Activated T-helper 1 cell treated with anti-CD3 and anti-CD28 coated beads, Interleukin-2, amount 50 U/mL, for 16 hours (primary cell): ENCODE measurements at places on chromosomes 1 and 21.

GRCh38 chr1:234486858-234487840, 8.2 kb upstream of the TARBP1 start:
- no peak for DNase-seq

DNA sequence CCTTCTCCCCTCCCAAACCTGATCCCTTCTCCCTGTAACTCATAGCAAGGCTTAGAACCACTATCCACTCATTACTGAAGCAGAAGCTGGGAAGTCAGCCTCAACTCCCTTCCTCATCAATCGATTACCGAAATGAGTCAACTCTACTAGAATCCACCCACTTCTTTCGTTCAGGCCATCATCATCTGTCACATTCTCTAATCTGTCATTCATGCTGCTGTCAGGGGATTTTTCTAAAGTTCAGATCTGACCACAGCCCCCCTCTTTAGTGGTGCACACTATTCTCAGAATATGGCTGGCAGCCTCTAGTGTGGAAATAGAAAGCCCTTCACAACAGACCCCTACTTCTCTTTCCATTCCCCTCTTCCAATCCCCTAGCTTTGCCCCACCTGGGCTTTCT, 5.1 kb downstream of the NT5C1A start:
- no peak for DNase-seq

GRCh38 chr1:76857973-76858372, 9.3 kb upstream of the ST6GALNAC5 start:
- DNase-seq: no peak

GRCh38 chr1:110123224-110123623, 11.0 kb downstream of the UBL4B start:
- no peak for DNase-seq

DNA sequence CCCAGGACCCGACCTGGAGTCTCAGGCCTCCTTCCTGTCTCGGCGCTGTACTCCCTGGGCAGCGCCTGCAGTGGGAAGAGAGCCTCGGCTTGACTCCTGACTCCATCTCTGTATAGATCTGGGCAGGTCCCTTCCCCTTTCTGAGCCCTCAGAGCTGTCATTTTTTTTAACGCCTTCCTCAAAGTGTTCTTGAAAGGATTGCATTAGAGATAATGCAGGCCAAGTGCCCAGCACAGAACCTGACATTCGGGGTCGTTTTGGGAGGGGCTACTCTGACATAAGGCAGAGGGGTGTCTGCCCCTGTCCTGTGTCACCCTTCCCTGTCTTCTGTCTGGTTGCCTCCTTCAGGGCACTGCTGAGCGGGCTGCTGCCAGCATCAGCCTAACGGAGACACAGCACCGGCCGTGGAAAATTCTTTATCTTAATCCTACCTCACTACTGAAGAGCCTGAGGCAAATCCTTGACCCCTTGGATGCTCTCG, 271.6 kb downstream of the TRABD2B start:
- DNase-seq: no peak

DNA sequence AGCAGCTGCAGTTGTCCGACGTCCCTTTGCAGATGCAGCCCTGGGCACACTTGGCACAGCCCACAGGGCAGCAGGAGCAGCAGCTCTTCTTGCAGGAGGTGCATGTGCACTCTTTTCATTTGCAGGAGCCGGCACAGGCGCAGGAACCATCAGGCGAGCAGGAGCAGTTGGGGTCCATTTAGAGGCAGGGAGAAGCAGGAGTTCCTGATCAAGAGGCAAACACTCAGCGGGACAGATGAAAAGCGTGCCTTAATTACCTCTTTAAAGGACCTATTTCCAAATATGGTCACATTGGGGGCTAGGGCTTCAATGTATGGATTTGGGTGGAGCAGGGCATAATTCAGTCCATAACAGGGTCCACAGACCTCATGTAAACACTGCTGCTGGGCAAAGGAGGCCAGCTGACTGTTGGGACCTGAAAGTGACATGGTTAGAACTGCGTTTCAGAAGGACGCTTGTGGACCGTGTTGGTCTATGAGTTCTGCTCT, 4.3 kb upstream of the CPLANE2 start:
- DNase-seq: no peak

- no peak for DNase-seq
Measured at GRCh38 chr1:100538913-100539835, 1.2 kb downstream of the GPR88 start.

DNA sequence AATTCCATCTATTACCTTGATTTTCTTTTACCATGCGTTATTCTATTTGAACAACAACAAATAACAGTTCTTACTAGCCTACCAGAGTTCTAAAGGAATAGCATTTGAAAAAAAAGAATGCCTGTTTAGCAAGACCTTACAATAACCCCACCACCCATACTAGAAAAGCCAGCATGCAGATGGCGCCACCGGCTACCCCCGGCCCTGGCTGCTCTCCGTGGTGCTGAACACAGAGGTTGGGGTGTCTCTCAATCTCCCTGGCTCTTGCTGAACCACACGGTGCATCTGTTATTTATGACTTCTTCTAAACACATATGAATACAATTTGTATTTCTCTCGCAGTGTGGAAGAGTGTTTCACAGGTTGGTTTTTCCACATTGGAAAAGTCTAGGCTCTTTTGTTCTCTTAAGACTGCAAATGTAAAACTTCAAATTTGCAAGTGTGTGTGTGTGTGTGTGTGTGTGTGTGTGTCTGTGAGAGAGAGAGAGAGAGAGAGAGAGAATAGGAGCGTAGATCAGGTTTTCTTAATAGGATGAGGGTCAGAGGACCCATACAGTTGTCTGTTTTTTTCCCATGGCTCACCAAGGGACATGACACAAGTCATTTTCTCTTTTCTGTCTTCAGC, 13.6 kb downstream of the GRIK3 start:
- DNase-seq: no peak

DNA sequence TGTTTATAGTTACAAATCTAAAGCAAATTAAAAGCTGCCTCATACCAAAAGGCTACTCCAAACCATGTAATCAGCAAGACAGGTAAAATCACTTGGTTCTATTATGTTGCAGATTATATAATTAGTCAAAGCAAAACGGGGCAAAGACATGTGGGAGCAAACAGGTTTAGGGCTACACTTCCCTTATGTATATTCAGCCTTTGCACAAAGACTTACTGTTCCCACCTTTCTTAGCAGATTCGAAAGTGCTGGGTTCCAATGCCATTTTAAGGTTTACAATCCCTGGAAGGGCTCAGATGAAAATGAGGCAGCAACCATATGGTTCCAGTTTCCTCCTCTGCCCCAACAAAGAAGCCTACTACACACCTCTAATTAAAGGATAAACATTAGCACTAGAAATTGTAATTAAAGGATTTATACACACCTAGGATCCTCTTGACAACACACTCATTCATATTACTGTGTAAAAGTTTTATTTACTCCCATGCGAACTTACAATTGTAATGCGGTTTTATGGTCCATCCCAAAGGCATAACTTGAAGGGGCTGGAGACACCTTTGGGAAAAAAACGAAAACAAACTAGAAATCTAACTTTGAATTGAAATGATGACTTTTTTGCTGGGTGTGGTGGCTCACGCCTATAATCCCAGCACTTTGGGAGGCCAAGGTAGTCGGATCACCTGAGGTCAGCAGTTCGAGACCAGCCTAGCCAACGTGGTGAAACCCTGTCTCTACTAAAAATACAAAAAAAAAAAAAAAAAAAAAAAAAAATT, 117.3 kb upstream of the PKN2 start:
- DNase-seq: no peak

DNA sequence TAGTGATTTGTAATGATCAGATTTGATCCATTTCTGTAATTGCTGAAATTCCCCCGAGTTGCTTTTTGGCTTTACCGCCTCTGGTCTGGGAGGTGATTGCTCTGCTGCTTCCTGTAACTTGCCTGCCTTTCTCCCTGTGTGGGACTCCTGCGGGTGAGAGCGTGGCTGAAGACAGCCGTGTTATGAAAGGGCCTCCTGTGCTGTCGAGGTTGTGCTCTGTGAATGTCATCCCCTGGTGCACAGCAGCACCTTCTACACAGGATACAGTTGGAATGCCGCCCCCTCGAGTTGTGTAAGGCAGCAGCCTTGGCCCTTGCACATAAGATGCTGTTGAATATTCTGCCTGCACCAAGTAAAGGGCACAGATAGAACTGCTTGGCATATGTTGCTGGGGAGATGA, 5.9 kb downstream of the SOD1 start:
- DNase-seq: no peak

- no peak for DNase-seq
Measured at GRCh38 chr21:38850277-38850951, 44.7 kb downstream of the ETS2 start.

DNA sequence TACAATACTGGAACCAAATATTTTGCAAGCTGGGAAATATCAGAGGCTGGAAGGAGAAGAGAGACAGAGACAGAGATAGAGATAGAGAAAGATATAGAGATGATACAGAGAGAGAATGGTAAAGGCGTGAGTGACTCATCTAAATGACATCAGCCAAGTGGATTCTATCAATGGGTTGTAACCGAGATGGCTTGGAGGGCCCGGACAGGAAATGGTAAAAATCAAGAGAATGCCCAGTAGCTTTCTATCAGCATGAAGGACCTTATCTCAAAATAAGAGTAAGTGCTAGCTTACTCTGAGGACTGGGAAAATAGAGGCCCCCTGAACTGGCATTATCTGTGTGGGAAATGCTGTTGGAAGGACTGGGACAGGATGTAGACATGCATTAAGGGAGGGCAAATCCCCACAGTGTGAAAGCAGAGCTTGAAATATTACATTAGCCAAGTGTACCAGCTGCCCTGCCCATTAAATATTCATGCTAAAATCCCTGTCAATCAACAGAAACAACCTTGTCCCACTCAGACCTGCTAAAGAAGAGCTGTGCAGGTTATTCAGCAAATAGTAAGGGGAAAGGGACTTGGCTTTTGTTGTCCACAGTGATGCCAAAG, 76.6 kb upstream of the ZNF644 start:
- no peak for DNase-seq

DNA sequence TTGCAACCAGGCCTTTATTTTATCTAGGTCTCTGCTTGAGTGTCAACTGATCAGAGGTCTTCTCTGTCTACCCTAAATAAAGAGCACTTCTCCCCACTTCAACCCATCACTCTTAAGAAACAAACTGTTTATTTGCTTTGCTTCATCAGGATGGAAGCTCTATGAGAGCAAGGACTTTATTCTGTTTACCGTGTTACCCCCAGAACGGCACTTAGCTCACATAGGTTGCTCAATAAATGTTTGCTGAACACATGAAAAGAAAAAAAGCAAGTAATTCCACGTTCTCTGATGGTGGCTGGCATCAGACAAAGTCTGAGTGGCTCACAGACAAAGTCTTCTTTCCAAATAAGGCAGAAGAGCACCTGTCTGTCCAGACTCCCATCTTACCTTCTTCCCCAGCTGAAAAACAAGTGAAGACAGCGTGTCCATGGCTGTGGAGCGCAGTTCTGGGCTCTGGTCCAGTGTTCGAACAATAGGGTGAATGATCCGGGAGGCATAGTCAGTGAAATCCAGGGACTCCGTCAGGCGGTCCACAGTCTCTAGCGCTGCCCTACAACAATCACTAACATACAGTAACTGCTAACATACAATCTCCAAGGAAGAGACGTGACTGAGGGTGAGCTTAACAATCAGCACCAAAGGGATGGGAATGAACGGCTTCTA, 22.9 kb downstream of the ANGPTL7 start:
- no peak for DNase-seq
